Vagina (tissue), 2 donors: ENCODE measurements at places on chromosomes 11 and 22.
A peak's percentile ranks its signal among the peaks of the same experiment; 100 is the strongest.

GRCh38 chr22:21904250-21904789, 36.9 kb upstream of the MAPK1 start:
- H3K36me3 ChIP-seq: no peaks in the 10 kb centered on the region
- H3K4me1 ChIP-seq: no peaks in the 10 kb centered on the region
- no peak overlapping the region for H3K4me3 ChIP-seq
- no peak overlapping the region for H3K27ac ChIP-seq
- DNase-seq: no peak

GRCh38 chr11:30422447-30423278, 99.8 kb downstream of the ARL14EP start:
- no peaks in the 10 kb centered on the region for H3K27me3 ChIP-seq
- H3K4me3 ChIP-seq: no peak overlapping the region
- H3K4me1 ChIP-seq: peaks cover 8% of the 10 kb centered on the region
- no peak for DNase-seq

DNA sequence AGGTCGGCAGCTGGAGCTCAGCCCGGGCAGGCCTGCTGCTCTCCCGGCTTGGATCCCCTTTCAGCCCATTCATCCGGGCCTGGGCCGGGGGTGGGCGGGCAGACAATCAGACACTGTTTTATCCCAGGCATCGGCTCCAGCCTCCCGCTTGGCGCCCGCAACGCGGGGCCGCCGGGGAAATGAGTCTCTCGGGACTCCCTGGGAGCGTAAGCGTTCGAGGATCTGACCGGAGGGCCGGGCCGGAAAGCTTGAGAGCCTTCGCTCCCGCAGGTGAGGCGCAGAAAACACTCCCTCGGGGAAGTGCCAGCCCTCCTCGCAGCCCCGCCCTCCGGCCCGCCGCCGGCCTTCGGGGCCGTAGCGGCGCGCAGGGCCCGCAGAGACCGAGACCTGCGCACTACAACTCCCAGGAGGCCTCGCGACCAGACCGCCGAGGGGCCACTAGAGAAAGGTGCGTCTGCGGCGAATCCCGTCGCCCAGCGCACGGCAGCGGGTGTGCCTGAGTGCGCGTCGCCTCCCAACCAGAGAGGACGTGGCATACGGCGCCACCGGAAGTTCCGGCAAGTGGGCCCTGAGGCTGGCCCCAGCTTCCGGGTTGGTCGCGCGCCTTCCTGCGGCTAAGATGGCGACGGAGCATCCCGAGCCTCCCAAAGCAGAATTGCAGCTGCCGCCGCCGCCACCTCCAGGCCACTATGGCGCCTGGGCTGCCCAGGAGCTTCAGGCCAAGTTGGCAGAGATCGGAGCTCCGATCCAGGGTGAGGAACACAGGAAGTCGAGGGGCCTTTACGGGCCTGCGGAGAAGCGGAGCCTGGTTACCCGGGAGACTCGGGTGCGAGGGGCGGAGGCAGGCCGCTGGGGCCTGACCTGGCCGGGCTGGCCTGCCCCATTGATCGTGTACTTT, at the start of gene SF3B2:
TSS of gene SF3B2 (plus strand) at position 599 of the 898 bp plus-strand sequence. CDS start at position 620, 21 bp downstream.
- H3K27me3 ChIP-seq: no peaks in the 10 kb centered on the region
- no peaks in the 10 kb centered on the region for H3K36me3 ChIP-seq
- H3K4me3 ChIP-seq: peak within 1 kb of the TSS; percentile 59
- peak within 1 kb of the TSS; percentile 90 for H3K27ac ChIP-seq

GRCh38 chr11:8933931-8934330, 1.2 kb upstream of the C11orf16 start:
- no peaks in the 10 kb centered on the region for H3K27me3 ChIP-seq
- H3K36me3 ChIP-seq: no peaks in the 10 kb centered on the region
- no peaks in the 10 kb centered on the region for H3K4me1 ChIP-seq

GRCh38 chr11:96643173-96643572, 253.4 kb downstream of the JRKL start:
- H3K4me3 ChIP-seq: no peak overlapping the region
- DNase-seq: no peak
- H3K36me3 ChIP-seq: no peaks in the 10 kb centered on the region

DNA sequence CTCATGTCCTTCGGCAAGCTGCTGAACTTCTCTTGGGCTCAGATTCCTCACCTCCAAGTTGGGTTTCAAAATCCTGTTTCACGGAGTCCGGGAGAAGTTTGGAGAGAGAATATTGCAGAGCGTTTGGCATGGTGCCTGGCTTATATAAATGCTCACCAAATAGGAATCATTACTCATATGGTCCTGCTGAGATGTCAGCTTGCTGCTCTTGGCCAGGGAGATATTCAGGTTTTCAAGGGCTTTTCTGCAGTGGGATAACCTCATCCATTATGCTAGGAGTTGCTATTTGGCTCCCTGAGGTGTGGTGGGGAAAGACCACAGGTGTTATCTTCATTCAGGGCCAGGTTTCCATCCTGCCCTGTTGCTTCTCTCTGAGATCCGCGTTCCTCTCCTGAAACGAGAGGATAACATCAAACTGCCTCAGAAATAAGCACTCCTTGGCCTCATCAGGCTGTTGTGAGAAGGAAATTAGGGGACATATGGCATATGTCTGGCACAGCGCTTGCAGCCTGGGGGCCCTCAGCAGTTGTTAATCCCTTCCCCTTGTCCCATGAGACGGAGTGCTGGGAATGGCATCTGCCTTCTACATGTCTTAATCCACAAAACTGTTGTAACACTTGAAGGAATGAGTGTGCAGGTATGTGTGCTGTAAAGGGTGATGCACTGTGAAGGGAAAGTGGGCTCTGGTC, 29.9 kb upstream of the ACER3 start:
- H3K4me1 ChIP-seq: peaks cover 22% of the 10 kb centered on the region
- no peak overlapping the region for H3K4me3 ChIP-seq
- H3K27ac ChIP-seq: no peak overlapping the region
- H3K36me3 ChIP-seq: no peaks in the 10 kb centered on the region
- H3K27me3 ChIP-seq: no peaks in the 10 kb centered on the region

DNA sequence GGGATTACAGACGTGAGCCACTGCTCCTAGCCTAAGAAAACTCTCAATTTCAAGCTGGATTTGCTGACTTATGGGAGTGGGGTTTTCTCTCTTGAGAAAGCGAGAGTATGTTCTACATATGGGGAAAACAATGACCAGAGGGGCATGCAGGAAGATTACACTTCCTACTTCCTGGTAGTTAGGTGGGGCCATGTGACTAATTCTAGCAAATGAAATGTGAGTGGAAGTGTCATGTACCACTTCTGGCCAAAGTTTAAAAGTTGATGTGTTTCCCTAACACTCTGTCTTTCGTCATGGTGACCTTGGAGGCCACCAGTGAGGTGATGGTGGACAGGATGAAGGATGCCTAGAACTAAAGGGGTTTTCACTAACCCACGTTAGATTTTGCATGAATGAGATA, 50.5 kb downstream of the PARVG start:
- DNase-seq: no peak
- H3K4me1 ChIP-seq: no peaks in the 10 kb centered on the region
- no peaks in the 10 kb centered on the region for H3K36me3 ChIP-seq
- no peak overlapping the region for H3K4me3 ChIP-seq

DNA sequence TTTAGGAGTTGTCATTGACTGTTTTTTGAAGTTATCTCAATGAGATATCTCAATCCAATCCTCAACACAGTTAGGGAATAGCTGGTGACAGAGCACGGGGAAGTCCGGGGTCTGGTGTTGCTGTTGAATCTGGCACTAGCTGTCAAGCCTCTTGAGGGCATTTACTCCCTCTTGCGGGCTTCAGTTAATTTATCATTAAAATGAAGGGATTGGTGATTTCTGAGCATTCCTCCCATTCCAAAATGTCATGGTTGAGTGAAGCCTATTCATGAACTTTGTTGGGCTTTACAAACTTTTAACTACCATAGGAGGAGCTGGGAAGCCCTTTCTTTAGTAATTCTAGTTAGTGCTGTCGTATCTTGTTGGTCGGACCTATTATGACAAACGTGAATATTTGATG, 40.2 kb downstream of the UVRAG start:
- H3K27ac ChIP-seq: no peak overlapping the region
- H3K27me3 ChIP-seq: no peaks in the 10 kb centered on the region
- H3K4me1 ChIP-seq: peaks cover 29% of the 10 kb centered on the region
- no peak overlapping the region for H3K4me3 ChIP-seq
- no peak for DNase-seq

- no peaks in the 10 kb centered on the region for H3K27me3 ChIP-seq
- DNase-seq: no peak
- peak overlapping the region; percentile 87 for H3K4me3 ChIP-seq
- no peaks in the 10 kb centered on the region for H3K36me3 ChIP-seq
- H3K27ac ChIP-seq: peak overlapping the region; percentile 86
- peaks cover 28% of the 10 kb centered on the region for H3K4me1 ChIP-seq
These were observed 497 bp upstream of the SSRP1 start for GRCh38 chr11:57336111-57336666.

GRCh38 chr22:46754110-46754799, 8.2 kb upstream of the TBC1D22A start:
- no peak overlapping the region for H3K4me3 ChIP-seq
- peak overlapping the region; percentile 81 for H3K27ac ChIP-seq
- DNase-seq: no peak
- no peaks in the 10 kb centered on the region for H3K27me3 ChIP-seq
- H3K36me3 ChIP-seq: no peaks in the 10 kb centered on the region
- H3K4me1 ChIP-seq: peaks cover 45% of the 10 kb centered on the region

GRCh38 chr11:10633261-10633660, 60.3 kb downstream of the IRAG1 start:
- peaks cover 8% of the 10 kb centered on the region for H3K4me1 ChIP-seq
- no peak overlapping the region for H3K27ac ChIP-seq
- H3K4me3 ChIP-seq: no peak overlapping the region
- H3K36me3 ChIP-seq: no peaks in the 10 kb centered on the region

- H3K4me1 ChIP-seq: no peaks in the 10 kb centered on the region
- no peak overlapping the region for H3K27ac ChIP-seq
- no peak overlapping the region for H3K4me3 ChIP-seq
- no peak for DNase-seq
These were observed 1127.1 kb upstream of the CNTN5 start for GRCh38 chr11:97893612-97894011.
